ENCODE measurements at places on chromosomes 4 and X. TPM values are rescaled to one million over a fixed set of nuclear protein-coding genes. Genes with fewer than 3 reads are reported as not detected.

Gene GPR119
- not detected for total RNA-seq

Gene RS1
- not detected for total RNA-seq

Gene BLOC1S4
- 16.6 TPM for total RNA-seq

Gene UFSP2
- 41.2 TPM for total RNA-seq

Gene FGFR3
- 0.56 TPM for total RNA-seq

Gene TLL1
- total RNA-seq: 0.85 TPM

Gene SLC9B1
- 2.0 TPM for total RNA-seq

Gene CPZ
- 1.5 TPM for total RNA-seq

Gene CDS1
- total RNA-seq: under 0.01 TPM

Gene SMIM43
- total RNA-seq: 3.4 TPM

Gene MEPE
- total RNA-seq: not detected

Gene PDGFRA
- total RNA-seq: 295 TPM

Gene PDHA2
- not detected for total RNA-seq

Gene RPL34
- 773 TPM for total RNA-seq

Gene CLNK
- total RNA-seq: not detected

Gene RTL9
- under 0.01 TPM for total RNA-seq

Gene KCND1
- total RNA-seq: 0.56 TPM

Gene GJB1
- not detected for total RNA-seq

Gene DCAF8L1
- not detected for total RNA-seq

Gene DRP2
- total RNA-seq: 9.6 TPM

Gene IL13RA2
- 0.38 TPM for total RNA-seq

Gene CTAG2
- not detected for total RNA-seq

Gene NXF3
- total RNA-seq: under 0.01 TPM

Gene ACSL1
- 29.7 TPM for total RNA-seq

Gene PGAM4
- total RNA-seq: not detected

Gene GAGE2A
- total RNA-seq: not detected

Gene TIGD4
- total RNA-seq: 0.28 TPM

Gene GLRA2
- not detected for total RNA-seq

Gene MAGEB2
- total RNA-seq: not detected

Gene USP51
- 1.2 TPM for total RNA-seq

Gene LUZP4
- total RNA-seq: not detected

Gene NPY2R
- not detected for total RNA-seq

Gene SYN1
- total RNA-seq: 0.28 TPM

Gene SLBP
- total RNA-seq: 52.7 TPM

Gene GC
- total RNA-seq: not detected

Gene TCEAL9
- total RNA-seq: 159 TPM

Gene EOLA2
- 29.1 TPM for total RNA-seq

Gene ADAD1
- total RNA-seq: not detected

Gene VMA21
- 53.3 TPM for total RNA-seq

Gene FGFRL1
- 8.7 TPM for total RNA-seq

Gene PRAF2
- total RNA-seq: 5.8 TPM

Gene TMEM47
- total RNA-seq: 101 TPM

Gene MYOZ2
- 2.1 TPM for total RNA-seq

Gene CCDC160
- total RNA-seq: not detected

Gene TAF7L
- 0.38 TPM for total RNA-seq

Gene GDPD2
- under 0.01 TPM for total RNA-seq

Gene FAM47E
- 0.19 TPM for total RNA-seq

Gene HS6ST2
- total RNA-seq: not detected

Gene NLGN4X
- under 0.01 TPM for total RNA-seq

Gene PDLIM3
- total RNA-seq: 54.6 TPM

Gene NDP
- 2.3 TPM for total RNA-seq

Gene CPLX1
- not detected for total RNA-seq

Gene TBC1D19
- 30.9 TPM for total RNA-seq

Gene GABRA4
- total RNA-seq: not detected

Gene DUSP21
- not detected for total RNA-seq
